ENCODE measurements at places on chromosomes 16 and 17.

- DNase-seq: no peak
These were observed 4.7 kb upstream of the RPRML start for GRCh38 chr17:46983782-46984181.

- DNase-seq: no peak
These were observed 64.7 kb downstream of the MRC2 start for GRCh38 chr17:62692159-62692651.

GRCh38 chr16:11251525-11252481, 4.2 kb downstream of the SOCS1 start:
- peak; percentile 39 for DNase-seq

DNA sequence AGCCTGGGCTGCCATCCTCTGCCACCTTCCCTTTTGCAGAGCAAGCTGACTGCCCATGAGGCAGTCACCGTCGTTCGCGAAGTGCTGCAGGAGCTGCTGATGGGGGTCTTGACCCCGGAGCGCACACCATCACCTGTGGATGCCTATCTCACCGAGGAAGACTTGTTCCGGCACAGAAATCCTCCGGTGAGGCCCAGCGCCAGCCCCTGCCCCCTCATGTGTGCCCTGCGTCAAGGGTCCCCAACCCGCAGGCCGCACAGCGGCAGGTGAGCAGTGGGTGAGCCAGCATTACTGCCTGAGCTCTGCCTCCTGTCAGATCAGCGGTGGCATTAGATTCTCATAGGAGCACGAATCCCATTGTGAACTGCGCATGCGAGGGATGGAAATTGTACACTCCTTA, 7.7 kb upstream of the EPN3 start:
- no peak for DNase-seq

GRCh38 chr16:88793251-88793954, 8.4 kb upstream of the PIEZO1 start:
- no peak for DNase-seq

Measured in epithelial cell of esophagus (primary cell).